ENCODE measurements at places on chromosomes 12 and 14.
A peak's percentile ranks its signal among the peaks of the same experiment; 100 is the strongest.

DNA sequence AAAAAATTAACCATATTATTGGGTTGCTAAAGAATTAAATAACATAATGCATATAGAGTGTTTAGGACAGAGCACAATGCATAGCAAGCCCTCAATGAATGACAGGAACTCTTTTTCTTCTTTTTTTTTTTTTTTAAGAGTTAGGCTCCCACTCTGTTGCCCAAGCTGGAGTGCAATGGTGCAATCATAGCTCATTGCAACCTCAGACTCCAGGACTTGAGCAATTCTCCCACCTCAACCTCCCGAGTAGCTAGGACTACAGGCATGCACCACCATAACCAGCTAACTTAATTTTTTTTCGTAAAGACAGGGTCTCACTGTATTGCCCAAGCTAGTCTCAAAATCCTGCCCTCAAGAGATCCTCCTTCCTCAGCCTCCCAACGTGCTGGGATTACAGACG, 20.5 kb upstream of the MTERF2 start:
- H3K4me3 ChIP-seq: no peak overlapping the region
- no peak overlapping the region for H3K27ac ChIP-seq
- H3K27me3 ChIP-seq: no peaks in the 10 kb centered on the region
- no peak for DNase-seq

- no peak within 1 kb of the TSS for H3K27ac ChIP-seq
- peaks cover 22% of the 10 kb centered on the region for H3K4me1 ChIP-seq
Observed at GRCh38 chr12:111766608-111767361, at the start of gene ALDH2. Gene ALDH2, plus strand, starts transcription at chr12:111766933. Its CDS starts 50 bp downstream, at chr12:111766983.

GRCh38 chr14:94593749-94594431, 12.7 kb downstream of the SERPINA5 start:
- no peak overlapping the region for H3K27ac ChIP-seq
- no peak for DNase-seq
- H3K4me3 ChIP-seq: no peak overlapping the region
- H3K4me1 ChIP-seq: no peaks in the 10 kb centered on the region
- no peaks in the 10 kb centered on the region for H3K36me3 ChIP-seq

GRCh38 chr12:55997535-55997859, 421 bp downstream of the SUOX start:
- no peaks in the 10 kb centered on the region for H3K4me1 ChIP-seq
- no peak overlapping the region for H3K27ac ChIP-seq
- no peak for DNase-seq
- H3K27me3 ChIP-seq: no peaks in the 10 kb centered on the region

GRCh38 chr14:39868251-39868650, 436.0 kb upstream of the FBXO33 start:
- H3K4me1 ChIP-seq: peaks cover 10% of the 10 kb centered on the region
- no peak overlapping the region for H3K27ac ChIP-seq
- DNase-seq: no peak
- no peaks in the 10 kb centered on the region for H3K27me3 ChIP-seq

GRCh38 chr12:121921066-121921465, 2.7 kb downstream of the CFAP251 start:
- no peaks in the 10 kb centered on the region for H3K36me3 ChIP-seq
- H3K4me1 ChIP-seq: peaks cover 19% of the 10 kb centered on the region
- no peak overlapping the region for H3K4me3 ChIP-seq
- H3K27ac ChIP-seq: no peak overlapping the region
- no peak for DNase-seq
- H3K27me3 ChIP-seq: no peaks in the 10 kb centered on the region

DNA sequence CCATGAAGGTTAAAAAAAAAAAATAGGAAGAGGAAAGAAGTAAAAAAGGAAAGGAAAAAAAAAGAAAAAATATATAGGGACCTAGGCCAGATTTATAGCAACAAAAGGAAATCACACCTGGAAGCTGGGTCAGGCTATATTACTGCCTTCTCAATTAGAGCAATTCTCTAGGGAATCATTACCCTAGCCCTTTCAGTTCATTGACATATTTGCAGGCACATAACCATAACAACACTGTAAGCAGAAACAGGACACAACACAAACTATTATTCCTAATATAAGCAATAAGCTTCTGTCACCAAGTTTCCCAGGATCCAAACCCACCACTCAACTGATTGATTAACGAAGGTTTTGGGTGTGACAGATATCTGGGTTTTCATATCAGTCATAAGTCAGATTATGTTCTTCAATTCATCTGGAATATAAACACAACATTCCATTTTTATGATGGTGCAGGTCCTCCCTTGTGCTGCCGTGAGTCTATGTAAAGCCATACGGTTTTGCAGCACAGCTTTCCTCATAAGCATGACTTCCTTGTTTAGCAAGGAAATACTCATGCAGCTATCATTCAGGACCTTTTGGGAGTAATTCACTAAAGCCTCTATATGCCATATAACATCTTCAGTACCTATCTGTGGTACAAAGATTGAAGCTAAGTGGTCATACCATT, 4.2 kb downstream of the PCNX4 start:
- DNase-seq: no peak
- H3K27me3 ChIP-seq: no peaks in the 10 kb centered on the region
- H3K4me3 ChIP-seq: no peak overlapping the region

GRCh38 chr14:66163023-66163422, 323.1 kb upstream of the CCDC196 start:
- H3K4me3 ChIP-seq: no peak overlapping the region
- H3K4me1 ChIP-seq: no peaks in the 10 kb centered on the region
- no peak for DNase-seq
- H3K27ac ChIP-seq: no peak overlapping the region
- H3K27me3 ChIP-seq: no peaks in the 10 kb centered on the region

GRCh38 chr14:93799617-93799988, 11.3 kb upstream of the PRIMA1 start:
- no peak for DNase-seq
- H3K4me1 ChIP-seq: no peaks in the 10 kb centered on the region
- no peak overlapping the region for H3K27ac ChIP-seq

DNA sequence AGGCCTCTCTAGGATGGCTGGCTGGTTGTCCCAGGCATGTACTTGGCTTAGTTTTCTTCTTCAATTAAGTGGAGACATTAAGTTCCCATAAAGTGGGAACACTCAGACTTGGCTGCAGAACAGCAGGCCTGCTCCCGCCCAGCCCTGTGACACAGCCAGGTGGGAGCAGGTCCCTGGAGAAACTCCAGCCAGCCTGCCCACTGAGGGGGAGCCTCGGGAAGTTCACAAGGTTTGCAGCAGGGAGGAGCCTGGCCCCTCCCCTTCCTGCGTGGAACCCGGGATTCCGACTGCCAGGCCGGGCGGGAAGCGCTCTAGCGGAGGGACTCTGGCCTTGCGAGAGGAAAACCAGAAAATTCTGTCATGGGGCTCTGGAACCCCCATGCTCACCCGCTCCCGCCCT, 98.3 kb upstream of the EVL start:
- no peak overlapping the region for H3K27ac ChIP-seq
- no peaks in the 10 kb centered on the region for H3K36me3 ChIP-seq
- H3K4me1 ChIP-seq: no peaks in the 10 kb centered on the region

DNA sequence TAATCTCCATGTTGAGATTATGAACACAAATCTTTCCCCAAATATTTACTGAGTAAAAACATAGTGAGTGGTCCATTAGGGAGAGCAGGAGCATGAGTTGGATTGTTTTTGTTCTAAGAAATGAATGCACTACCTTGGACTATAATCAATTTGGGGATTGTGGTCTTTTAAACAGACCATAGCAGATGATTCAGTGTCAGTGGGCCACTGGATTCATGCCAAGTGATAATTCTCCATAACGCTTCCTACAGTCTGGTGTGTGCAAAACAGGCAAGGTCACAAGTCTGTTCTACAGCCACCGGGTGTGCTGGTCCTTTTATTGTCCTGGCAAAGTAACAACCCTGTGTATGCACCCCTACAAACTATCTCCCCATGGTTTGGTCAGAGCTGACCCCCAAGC, 266.3 kb downstream of the APAF1 start:
- H3K4me1 ChIP-seq: peaks cover 23% of the 10 kb centered on the region
- H3K4me3 ChIP-seq: no peak overlapping the region
- H3K36me3 ChIP-seq: no peaks in the 10 kb centered on the region

GRCh38 chr14:59831121-59831730, 39.4 kb downstream of the RTN1 start:
- H3K27ac ChIP-seq: no peak overlapping the region
- H3K27me3 ChIP-seq: no peaks in the 10 kb centered on the region
- no peak for DNase-seq
- peaks cover 28% of the 10 kb centered on the region for H3K4me1 ChIP-seq
- H3K4me3 ChIP-seq: no peak overlapping the region

GRCh38 chr12:79143803-79144202, 279.2 kb downstream of the SYT1 start:
- no peaks in the 10 kb centered on the region for H3K4me1 ChIP-seq
- DNase-seq: no peak
- no peak overlapping the region for H3K4me3 ChIP-seq
- no peaks in the 10 kb centered on the region for H3K27me3 ChIP-seq
- H3K36me3 ChIP-seq: no peaks in the 10 kb centered on the region

DNA sequence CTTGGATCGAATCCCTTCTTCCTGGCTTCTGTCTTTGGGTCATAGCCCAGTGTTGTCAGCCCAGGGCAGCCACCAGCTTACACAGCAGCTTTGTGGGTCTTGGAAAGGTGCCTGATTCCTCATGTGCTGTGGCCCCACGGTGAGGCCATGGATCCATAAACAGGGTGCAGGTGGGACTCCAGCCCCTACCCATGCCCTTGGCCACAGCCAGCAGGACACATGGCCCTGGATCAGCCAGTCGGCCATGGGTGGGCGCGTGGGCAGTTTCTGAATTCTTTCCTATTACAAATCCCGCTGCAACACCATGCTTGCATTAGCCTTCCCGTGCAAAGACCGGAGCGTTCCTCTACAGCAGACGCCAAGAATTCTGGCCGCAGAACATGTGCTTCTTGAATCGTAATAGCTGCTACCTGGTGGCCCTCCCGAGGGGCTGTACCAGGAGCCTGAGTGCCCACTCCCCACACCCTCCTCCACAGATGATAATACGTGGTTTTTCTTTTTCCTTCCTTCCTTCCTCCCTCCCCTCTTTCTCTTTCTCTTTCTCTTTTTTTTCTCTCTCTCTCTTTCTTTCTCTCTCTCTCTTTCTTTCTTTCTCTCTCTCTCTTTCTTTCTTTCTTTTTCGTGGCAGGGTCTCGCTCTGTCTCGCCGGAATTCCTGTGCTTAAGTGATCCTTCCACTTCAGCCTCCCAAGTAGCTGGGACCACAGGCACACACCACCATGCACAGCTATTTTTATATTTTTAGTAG, 2.9 kb upstream of the MMP17 start:
- H3K27ac ChIP-seq: no peak overlapping the region
- peaks cover 44% of the 10 kb centered on the region for H3K27me3 ChIP-seq
- H3K4me3 ChIP-seq: no peak overlapping the region
- H3K4me1 ChIP-seq: peaks cover 9% of the 10 kb centered on the region

DNA sequence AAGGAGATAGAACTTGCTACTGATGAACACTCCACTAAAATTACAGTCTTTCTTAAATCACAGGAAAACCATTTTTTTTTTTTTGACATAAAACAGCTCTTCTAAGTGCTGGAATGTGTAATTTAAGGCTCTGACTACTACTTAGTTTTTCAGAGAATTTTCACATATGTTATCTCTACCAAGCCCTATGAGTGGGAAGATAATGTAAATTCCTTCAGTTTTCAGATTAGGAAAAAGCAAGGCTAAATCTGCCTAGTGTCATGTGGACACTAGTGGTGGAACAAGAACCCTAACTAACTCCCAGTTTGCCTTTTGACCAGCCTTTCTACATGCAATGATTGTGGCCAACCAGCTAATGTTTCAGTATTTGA, 37.3 kb upstream of the CSRP2 start:
- DNase-seq: no peak
- H3K4me3 ChIP-seq: no peak overlapping the region
- H3K36me3 ChIP-seq: no peaks in the 10 kb centered on the region
- H3K4me1 ChIP-seq: no peaks in the 10 kb centered on the region
- H3K27me3 ChIP-seq: no peaks in the 10 kb centered on the region

DNA sequence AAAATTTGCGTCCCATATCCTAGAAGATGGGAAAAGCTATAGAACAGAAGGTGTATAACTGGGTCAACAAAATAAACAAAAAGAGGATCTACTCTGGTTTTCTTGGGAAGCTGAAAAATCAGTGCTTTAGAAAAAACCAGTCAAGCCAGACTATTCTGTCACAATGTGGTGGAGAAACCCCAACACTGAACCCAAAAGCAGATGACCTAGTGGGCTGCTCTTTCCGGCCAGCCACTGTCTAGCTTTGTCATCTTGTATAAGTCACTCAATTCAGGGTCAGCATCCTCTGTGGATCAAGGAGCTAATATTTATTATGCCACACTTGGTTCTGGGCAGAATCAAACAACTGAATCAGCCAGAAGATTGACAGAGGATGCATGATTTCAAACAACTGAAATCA, 26.6 kb upstream of the TMCC3 start:
- H3K27me3 ChIP-seq: no peaks in the 10 kb centered on the region
- DNase-seq: no peak
- no peak overlapping the region for H3K4me3 ChIP-seq
- H3K36me3 ChIP-seq: no peaks in the 10 kb centered on the region
- H3K4me1 ChIP-seq: no peaks in the 10 kb centered on the region
- no peak overlapping the region for H3K27ac ChIP-seq

DNA sequence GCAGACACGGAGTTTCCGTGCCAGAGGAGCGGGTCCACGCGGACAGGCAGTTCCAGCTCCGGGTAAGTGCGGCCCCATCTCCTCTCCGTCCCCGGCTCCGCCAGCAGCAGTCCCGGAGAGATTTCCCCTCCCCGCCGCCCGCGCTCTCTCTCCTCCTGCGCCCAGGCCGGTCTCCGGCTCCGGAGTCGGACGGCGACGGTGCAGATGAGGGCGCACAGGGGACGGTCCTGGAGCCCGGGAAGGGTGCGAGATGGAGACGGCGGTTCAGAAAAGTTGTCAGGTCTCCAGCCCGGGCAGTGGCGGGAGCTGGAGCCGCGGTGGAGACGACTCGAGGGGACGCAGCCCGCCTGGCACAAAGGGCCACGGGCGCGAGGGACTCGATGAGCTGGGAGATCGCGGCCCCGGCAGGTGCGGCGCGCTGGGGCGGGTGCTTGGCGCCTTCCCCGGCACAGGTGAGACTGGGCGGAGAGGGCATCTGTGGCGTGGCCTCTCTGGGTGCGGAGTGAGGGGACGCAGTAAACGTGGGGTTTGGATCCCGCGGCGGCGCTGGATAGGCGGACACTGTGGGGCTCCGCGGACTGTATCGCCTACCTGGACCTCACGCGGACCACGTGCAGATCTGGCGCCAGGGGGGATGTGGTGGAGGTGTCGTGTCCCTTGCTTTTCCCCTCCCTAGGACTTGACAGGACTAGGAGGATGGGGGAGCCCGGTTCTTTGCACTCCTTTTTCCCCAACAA, 1540.3 kb upstream of the TMEM132C start:
- H3K4me3 ChIP-seq: peak overlapping the region; percentile 52
- no peaks in the 10 kb centered on the region for H3K36me3 ChIP-seq
- peaks cover 86% of the 10 kb centered on the region for H3K27me3 ChIP-seq
- no peak overlapping the region for H3K27ac ChIP-seq
- peak; percentile 63 for DNase-seq

GRCh38 chr12:93601591-93601990, 29.1 kb downstream of the SOCS2 start:
- no peak for DNase-seq
- H3K4me3 ChIP-seq: no peak overlapping the region
- no peaks in the 10 kb centered on the region for H3K4me1 ChIP-seq
- no peak overlapping the region for H3K27ac ChIP-seq
- H3K36me3 ChIP-seq: no peaks in the 10 kb centered on the region

GRCh38 chr12:124549629-124550028, 17.8 kb downstream of the NCOR2 start:
- H3K36me3 ChIP-seq: no peaks in the 10 kb centered on the region
- H3K27me3 ChIP-seq: no peaks in the 10 kb centered on the region
- DNase-seq: no peak
- peaks cover 36% of the 10 kb centered on the region for H3K4me1 ChIP-seq
